Stimulated activated CD8-positive, alpha-beta memory T cell treated with anti-CD3 and anti-CD28 coated beads, Interleukin-2, amount 100 ng/mL, for 1 hour (primary cell): ENCODE measurements at places on chromosomes 7 and 10.
A peak's percentile ranks its signal among the peaks of the same experiment; 100 is the strongest.

GRCh38 chr7:24914465-24914859, 65.5 kb downstream of the OSBPL3 start:
- DNase-seq: no peak

GRCh38 chr7:30146127-30146612, 11.4 kb downstream of the MTURN start:
- DNase-seq: no peak

DNA sequence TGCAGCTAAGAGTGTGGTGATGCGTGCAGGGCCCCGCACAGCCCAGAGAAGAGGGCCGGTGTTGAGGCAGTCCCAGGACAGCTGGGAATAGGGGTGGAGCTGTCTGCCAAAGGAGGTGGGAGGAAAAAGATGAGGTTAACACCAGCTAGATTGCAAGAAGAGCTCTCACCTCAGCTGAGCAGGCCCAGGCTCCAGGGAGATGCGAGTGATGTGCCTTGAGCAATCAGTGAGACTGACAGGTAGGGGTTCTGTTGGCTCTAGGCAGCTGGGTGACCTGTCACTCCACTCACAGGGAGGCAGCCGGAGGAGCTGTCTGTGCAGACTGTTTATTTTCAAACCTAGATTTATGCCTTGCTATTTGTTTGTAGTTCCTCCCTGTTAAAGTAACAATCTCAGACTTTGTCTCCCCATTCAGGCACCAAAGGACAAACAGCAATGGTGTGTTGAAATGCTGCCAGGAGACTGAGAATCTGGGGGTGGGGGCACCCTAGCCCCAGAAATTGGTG, 205.1 kb upstream of the CXCL12 start:
- DNase-seq: no peak

DNA sequence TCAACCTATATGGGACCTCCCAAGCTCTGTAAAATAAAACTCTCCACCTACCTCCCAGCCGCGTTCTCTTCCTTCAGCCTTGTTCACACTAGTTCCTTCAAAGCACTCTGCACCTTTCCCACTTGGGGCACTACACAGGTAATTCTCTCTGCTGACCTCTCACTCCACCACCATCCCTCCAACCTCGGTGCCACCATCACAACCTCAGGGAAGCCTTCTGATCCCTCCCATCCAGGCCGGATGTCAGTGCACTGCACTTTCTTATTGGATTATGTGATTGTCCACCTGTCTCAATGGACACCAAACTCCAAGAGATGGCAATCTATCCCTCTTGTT, 7.0 kb downstream of the LARP4B start:
- no peak for DNase-seq

GRCh38 chr7:151626422-151627115, 106.9 kb upstream of the RHEB start:
- DNase-seq: no peak

DNA sequence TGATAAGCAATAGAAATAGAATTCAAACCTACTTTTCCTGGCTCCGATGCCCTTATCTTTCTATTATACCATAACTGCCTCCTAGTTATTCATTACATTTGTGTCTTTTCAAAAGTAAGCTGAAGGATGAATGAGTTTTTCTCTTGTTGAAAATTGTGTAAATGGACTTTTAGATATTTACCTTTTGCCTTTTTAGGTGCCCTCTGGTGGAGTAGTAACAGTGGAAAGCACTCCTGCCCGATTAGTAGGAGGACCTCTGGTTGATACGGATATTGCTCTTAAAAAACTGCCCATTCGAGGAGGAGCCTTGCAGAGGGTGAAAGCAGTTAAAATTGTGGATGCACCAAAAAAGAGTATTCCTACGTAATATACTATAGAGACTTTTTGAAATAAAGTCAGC, 11.2 kb downstream of the FAM237B start:
- no peak for DNase-seq

GRCh38 chr7:131656980-131657723, 100.7 kb upstream of the PODXL start:
- DNase-seq: no peak

DNA sequence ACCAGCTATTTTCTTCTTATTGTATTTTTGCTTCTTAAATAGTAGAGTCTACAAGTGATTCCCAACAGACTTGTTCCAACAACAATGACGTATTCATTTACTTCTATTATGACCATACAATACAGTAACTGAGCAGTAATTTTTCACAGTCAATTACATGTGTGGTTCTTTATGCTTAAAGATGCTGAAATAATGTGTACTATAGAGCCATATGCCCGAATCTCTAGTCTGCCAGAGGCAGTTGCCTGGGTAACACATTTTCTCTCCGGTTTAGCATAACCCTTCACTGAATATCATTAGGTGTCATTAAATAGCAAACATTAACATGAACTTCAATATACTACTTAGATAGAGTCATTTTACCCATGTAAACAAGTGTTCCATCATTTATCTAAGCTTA, 75.0 kb downstream of the SLC25A13 start:
- no peak for DNase-seq

DNA sequence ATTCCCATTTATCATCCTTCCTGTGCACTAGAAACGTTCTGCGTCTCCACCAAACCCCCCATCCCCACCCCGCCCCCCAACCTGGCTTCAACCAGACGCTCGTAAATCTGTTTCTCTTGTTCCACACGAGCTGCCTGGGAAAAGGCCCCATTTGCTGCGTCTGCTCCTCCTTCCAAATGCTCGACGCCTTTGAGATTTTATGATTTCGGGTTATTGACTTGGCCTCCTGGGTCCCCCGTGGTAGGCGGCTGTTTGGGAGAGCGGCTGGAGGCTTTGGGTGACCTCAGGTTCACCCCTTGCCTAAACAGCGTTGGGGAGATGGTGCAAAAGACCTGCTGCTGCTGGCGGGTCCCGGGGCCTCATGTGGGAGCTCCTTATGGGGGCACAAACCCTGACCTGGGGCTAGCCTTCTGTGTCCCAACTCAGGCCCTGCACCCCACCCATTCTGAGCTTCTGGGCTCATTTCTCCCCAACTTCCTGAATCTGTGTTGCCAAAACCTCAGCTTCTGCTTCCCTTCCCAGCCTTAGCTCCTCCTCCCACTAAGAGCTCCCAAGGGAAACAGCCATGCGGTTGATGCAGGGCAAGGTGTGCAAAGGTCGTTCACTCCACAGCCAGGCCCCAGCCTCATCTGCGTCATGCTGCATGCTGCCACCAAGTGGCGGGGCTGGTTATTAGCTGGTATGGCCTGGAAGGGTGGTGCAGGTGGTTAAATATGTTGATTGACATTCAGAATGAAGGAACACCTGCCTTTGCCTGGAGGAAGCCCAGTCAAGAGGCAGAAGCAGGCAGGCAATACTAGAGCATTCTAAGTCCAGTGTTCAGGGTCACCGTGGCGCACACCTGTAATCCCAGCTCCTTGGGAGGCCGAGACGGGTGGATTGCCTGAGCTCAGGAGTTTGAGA, 49.1 kb upstream of the ELN start:
- DNase-seq: no peak

DNA sequence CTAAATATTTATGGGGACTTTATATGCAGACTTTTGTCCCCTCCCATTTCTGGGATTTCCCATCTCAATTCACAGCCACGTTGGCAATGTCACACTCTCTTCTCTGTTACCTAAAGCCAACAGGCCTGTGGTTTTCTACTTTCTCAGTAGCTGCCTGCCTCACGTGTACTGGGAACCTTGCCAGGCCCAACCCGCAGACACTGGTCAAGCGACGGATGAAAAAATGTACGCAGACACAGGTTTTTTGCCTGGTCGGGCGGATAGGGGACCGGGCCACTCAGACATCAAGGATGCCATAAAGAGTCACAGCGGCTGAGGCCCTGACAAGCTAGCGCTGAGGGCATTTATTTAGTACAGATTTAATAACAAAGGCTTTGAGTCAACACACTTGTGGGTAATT, 204.4 kb upstream of the DPP6 start:
- DNase-seq: no peak

DNA sequence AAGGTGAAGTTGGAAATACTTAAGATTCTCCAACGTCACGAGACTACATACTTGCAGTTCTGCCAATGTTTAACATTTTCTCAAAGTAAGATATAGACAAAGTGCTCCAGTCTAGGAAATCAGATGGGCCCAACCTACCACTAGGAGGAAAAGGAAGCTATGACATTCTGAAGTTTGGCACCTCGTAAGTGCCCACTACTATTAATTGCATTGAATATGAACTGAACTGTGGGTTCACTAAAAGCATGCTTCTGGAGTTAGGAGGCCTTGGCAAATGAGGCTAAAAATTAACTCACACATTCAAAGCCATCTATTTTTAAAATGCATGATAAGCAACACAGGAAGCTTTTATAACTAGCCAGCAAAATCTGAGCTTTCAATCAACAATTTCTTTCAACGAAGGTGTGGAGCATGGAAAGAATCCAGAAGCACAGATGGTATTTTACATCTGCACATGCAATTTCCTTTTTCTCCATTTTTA, 149.7 kb downstream of the LRRTM3 start:
- no peak for DNase-seq

DNA sequence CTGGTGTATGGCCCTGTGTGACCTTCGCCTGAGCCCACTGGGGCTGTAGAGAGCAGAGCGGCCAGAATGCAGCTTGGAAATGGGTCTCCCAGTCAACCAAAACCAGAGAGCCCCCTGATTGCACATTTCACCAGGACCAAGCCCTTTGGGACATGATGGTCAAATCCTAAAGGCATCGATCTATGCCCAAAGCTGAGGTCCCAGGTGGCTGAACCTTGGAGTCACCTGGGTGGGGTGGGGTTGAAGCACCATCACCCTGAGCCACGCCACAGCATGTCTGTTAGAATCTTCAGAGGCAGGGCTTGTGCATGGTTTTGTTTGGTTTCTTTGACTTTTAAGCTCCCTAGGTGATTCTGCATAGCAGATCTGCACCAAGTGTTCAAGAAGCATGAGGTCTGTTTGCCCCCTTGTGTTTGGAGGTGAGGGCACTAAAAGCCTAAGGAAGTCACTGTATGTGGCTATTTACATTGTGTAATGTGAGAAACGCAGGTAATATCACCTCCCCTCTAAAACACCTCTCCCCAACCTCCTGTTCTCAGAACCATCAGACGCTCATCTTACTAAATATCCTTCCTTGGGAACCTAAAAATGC, 9.6 kb downstream of the PKD1L1 start:
- no peak for DNase-seq

- no peak for DNase-seq
Observed at GRCh38 chr10:65125212-65125611, 1604.0 kb downstream of the REEP3 start.

- no peak for DNase-seq
Observed at GRCh38 chr7:139696552-139696951, 81.2 kb downstream of the HIPK2 start.

- no peak for DNase-seq
Observed at GRCh38 chr10:120480065-120480600, 23.1 kb downstream of the PLPP4 start.

- no peak for DNase-seq
Observed at GRCh38 chr10:80104066-80104926, 25.8 kb downstream of the TMEM254 start.

GRCh38 chr7:17300012-17300411, 1.6 kb downstream of the AHR start:
- no peak for DNase-seq

GRCh38 chr10:129023082-129023481, 444.0 kb upstream of the MGMT start:
- no peak for DNase-seq

DNA sequence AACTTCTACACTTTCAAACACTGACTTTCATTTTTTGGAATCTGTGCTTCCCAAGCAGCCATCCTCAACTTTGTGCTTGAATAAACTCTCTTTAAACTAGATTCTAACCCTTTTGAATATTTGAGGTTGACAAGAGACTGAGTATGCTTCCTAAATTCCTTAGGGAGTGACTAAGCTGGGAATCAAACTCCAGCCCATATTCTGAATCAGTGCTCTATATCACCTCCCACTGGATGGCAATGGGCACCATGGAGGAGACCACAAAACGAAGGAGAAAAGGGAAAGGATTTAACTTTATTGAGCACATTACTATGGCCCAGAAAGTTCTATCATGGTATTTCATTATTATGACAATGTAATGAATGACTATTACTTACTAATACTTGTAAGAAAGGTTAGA, 17.2 kb upstream of the SLC26A4 start:
- no peak for DNase-seq

DNA sequence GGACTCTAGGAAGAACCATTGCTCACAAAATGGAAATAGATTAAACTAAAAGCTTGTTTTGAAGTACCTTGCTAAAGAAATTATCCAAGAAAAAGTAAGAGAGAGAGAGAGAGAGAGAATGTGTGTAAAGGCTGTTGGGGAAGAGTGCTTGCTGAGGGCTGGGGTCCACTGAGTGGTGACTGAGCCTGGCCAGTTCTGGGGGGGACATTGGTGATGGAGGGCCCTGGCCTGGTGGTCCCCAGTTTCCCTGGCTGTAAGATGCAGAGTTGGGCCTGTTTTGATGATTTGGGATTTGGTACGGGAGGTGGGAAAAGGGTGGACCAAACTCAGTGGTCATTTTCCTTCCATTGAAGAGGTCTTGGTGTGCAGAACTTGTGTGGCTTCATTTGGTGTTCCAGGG, 880 bp downstream of the RAMP3 start:
- no peak for DNase-seq

GRCh38 chr7:105014693-105015389, 836 bp downstream of the KMT2E start:
- peak; percentile 29 for DNase-seq

GRCh38 chr10:35797187-35797586, 155.1 kb upstream of the FZD8 start:
- no peak for DNase-seq

DNA sequence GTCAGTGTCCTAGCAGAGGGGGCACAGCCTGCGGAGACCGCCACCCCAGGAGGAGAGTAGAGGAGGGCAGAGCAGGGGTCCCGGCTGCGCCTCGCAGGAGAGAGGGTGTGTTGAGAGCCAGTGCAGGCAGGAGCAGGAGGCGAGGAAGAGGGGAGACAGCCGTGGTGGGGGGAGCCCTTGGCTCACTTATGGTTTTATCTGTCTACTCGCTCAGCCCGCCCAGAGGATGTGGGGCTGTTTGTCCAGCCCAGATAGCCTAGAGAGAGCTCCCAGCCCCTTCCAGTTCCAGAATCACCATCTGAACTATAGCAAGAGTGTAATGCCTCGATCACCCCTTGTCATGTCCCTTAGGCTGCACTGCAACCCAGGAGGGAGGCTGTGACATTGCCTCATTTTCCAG, 26.6 kb downstream of the SLC29A3 start:
- DNase-seq: no peak

- no peak for DNase-seq
Observed at GRCh38 chr10:32338262-32338661, 8.7 kb downstream of the EPC1 start.

DNA sequence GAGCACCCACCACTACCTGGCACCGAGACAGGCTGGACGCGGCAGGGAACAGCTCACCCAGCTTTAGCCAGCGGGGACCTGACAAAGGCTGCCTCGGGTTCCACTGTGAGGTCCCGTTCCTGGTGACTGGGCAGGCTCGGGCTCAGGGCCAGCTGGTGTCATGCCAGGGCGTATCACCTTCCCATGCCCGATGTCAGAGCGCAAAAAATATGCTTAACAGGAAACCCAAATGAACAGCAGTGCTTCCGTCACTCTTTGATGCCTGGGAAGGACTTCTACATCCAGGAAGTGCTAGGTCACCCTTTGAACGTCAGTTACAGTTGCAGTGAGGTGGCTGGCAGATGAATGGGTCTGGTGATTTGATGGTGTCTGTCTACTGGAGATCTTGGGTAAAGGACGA, 106.0 kb downstream of the ADARB2 start:
- DNase-seq: no peak

- no peak for DNase-seq
Observed at GRCh38 chr10:68364101-68364886, 31.6 kb upstream of the PBLD start.

GRCh38 chr7:133746847-133747246, 380.3 kb upstream of the LRGUK start:
- no peak for DNase-seq
